ENCODE measurements at places on chromosomes 2 and 18. TPM values are rescaled to one million over a fixed set of nuclear protein-coding genes. Genes with fewer than 3 reads are reported as not detected.
A peak's percentile ranks its signal among the peaks of the same experiment; 100 is the strongest.

The SERPINB4 gene
- not detected for total RNA-seq

The LRP1B gene
- 1.7 TPM for total RNA-seq

The PID1 gene
- total RNA-seq: 2.1 TPM

GRCh38 chr2:26613241-26614215 lies 27.6 kb downstream of the CIB4 start:
- no peaks in the 10 kb centered on the region for H3K36me3 ChIP-seq
- H3K27ac ChIP-seq: peak overlapping the region; percentile 34
- peaks cover 12% of the 10 kb centered on the region for H3K27me3 ChIP-seq
- no peak overlapping the region for H3K4me3 ChIP-seq
- DNase-seq: no peak
- H3K4me1 ChIP-seq: peaks cover 67% of the 10 kb centered on the region

- H3K27me3 ChIP-seq: no peaks in the 10 kb centered on the region
- peaks cover 2% of the 10 kb centered on the region for H3K4me1 ChIP-seq
- no peak overlapping the region for H3K4me3 ChIP-seq
- no peak overlapping the region for H3K27ac ChIP-seq
- H3K36me3 ChIP-seq: no peaks in the 10 kb centered on the region
- no peak for DNase-seq
Measured at GRCh38 chr2:9692456-9693195, 61.8 kb upstream of the YWHAQ start.

- peak overlapping the region; percentile 89 for H3K27ac ChIP-seq
- H3K4me3 ChIP-seq: peak overlapping the region; percentile 70
- H3K27me3 ChIP-seq: no peaks in the 10 kb centered on the region
- no peak for DNase-seq
- H3K36me3 ChIP-seq: peaks cover 3% of the 10 kb centered on the region
Measured at GRCh38 chr2:180978903-180979748, 1.3 kb upstream of the UBE2E3 start.

DNA sequence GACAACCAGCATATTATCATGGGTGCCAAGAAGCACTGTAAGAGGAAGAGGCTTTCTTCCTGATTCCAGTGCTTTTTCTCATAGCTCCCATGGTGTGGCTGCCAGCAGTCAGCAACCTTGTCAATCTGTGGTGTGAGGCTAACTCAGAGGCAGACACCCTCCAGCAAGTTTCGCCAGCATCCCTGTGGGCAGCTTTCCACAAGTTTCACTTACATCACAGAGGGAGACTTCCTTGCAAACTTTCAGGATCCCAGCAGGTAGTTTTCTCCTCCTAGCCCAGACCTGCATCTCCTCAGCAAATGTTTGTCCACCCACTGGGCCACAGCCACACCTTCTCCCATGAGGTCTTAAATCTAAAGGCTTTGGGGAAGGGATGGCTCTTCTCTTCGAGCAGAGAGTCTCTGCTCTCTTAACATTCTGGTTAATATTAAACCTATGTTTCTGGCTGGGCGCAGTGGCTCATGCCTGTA lies 9.1 kb downstream of the DNAH7 start:
- H3K36me3 ChIP-seq: no peaks in the 10 kb centered on the region
- DNase-seq: no peak
- no peaks in the 10 kb centered on the region for H3K4me1 ChIP-seq

DNA sequence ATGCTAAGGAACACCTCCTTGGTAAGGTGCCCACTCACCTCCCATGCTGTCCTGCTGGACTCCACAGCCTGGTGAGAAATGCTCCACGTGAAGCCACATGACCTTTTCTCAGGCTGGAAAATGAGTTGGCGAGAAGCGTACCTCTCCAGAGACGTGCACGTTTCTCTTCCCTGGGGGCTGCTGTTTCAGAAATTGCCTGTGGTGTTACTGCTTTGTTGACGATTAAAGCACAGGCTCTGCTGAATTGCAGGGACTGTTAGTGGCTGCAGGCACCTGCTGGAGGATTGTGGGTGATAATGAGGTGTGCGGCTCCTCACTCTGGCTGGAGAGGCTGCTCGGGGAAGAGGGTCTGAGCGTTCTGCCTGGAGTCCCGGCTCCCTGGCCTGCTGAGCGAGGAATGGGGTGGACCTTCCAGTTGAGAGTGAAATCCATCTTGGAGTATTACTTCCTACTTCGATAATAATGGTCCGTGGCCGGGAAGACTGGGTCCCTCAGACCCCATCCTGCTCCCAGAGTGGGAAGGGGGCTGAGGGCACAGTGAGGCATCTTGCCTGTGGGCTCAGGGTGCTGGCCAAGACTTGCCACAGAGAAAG lies 199.3 kb upstream of the HDAC4 start:
- H3K27me3 ChIP-seq: no peaks in the 10 kb centered on the region
- H3K4me3 ChIP-seq: no peak overlapping the region
- H3K4me1 ChIP-seq: no peaks in the 10 kb centered on the region
- no peak for DNase-seq

DNA sequence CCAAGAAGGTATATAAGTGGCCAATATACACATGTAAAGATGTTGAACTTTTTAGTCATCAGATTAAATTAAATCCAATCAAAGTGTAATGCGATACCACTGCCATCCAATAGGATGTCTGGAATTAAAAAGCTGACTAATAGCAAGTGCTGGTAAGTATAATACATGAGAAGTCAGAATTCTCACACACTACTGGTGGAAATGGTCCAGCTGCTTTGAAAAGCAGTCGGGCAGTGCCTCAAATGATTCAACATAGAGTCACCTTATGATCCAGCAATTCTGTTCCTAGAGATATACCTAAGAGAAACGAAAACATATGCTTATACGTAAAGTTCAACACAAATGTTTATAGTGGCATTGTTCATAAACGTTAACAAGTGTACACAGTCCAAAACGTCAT lies 124.1 kb upstream of the MYT1L start:
- no peaks in the 10 kb centered on the region for H3K36me3 ChIP-seq
- no peak overlapping the region for H3K4me3 ChIP-seq
- H3K27ac ChIP-seq: no peak overlapping the region
- DNase-seq: no peak
- no peaks in the 10 kb centered on the region for H3K4me1 ChIP-seq

GRCh38 chr2:71226096-71226964 lies 573 bp downstream of the PAIP2B start:
- peaks cover 11% of the 10 kb centered on the region for H3K27me3 ChIP-seq
- DNase-seq: no peak
- peak overlapping the region; percentile 98 for H3K27ac ChIP-seq
- no peaks in the 10 kb centered on the region for H3K36me3 ChIP-seq

- H3K4me3 ChIP-seq: no peak overlapping the region
- peaks cover 6% of the 10 kb centered on the region for H3K27me3 ChIP-seq
- DNase-seq: no peak
Measured at GRCh38 chr2:201953880-201954279, 79.8 kb upstream of the FZD7 start.

DNA sequence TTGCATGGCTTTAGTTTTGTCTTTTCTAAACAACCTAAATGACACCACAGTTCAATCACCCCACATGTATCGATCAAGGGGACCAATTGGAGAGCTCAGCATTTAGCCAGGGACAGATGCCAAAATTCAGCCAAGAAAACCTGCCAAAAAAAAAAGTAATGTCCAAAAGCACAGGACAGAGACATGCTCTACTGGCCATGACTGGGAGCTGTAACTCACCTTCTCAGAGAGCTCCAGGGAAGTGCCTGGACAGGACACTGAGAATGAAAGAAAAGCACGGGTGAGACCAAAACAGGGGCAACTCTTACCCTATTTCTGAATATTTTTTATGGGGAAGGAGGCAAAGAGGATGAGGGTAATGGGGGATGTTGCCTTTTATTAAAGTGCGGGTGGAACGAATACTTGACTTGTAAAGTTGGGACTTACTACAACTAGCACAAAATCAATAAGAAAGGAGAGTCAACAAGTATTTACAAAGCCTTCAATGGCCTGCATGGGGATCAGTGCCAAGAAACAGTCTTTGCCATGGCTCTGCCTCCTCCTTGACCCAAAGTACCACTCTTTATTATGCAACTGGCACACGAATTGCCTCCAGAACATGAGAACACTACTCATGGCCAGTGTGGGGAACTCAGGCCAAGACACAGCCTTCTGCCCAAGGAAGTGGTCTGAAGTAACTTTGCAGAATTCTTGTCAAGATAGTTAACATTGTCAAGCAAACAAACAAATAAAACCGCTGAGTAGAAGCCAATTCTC lies 72.9 kb upstream of the HK2 start:
- peaks cover 4% of the 10 kb centered on the region for H3K4me1 ChIP-seq
- peaks cover 6% of the 10 kb centered on the region for H3K36me3 ChIP-seq
- no peaks in the 10 kb centered on the region for H3K27me3 ChIP-seq
- H3K4me3 ChIP-seq: no peak overlapping the region
- DNase-seq: no peak

- no peak overlapping the region for H3K4me3 ChIP-seq
- DNase-seq: no peak
- H3K27me3 ChIP-seq: no peaks in the 10 kb centered on the region
- H3K36me3 ChIP-seq: no peaks in the 10 kb centered on the region
- no peak overlapping the region for H3K27ac ChIP-seq
Measured at GRCh38 chr2:72830273-72830672, 4.4 kb upstream of the EXOC6B start.

GRCh38 chr2:96353032-96353561 lies 17.5 kb downstream of the NCAPH start:
- H3K4me1 ChIP-seq: peaks cover 3% of the 10 kb centered on the region
- peak overlapping the region; percentile 50 for H3K27ac ChIP-seq
- DNase-seq: no peak
- peaks cover 3% of the 10 kb centered on the region for H3K36me3 ChIP-seq
- H3K27me3 ChIP-seq: no peaks in the 10 kb centered on the region

DNA sequence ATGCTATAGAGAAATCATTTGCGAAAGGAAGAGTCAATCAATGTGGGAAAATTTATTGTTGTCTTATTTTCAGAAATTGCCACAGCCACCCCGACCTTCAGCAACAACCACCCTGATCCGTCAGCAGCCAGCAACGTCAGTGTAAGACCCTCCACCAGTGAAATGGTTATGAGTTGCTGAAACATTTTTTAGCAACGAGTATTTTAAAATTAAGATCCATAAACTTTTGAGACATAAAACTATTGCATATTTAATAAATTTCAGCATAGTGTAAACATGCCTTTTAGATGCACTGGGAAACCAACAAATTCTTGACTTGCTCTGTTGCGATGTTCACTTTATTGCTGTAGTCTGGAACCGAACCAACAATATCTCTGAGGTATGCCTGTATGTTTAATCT lies 887.9 kb downstream of the DCDC2C start:
- no peak overlapping the region for H3K27ac ChIP-seq
- H3K36me3 ChIP-seq: no peaks in the 10 kb centered on the region
- no peaks in the 10 kb centered on the region for H3K27me3 ChIP-seq

DNA sequence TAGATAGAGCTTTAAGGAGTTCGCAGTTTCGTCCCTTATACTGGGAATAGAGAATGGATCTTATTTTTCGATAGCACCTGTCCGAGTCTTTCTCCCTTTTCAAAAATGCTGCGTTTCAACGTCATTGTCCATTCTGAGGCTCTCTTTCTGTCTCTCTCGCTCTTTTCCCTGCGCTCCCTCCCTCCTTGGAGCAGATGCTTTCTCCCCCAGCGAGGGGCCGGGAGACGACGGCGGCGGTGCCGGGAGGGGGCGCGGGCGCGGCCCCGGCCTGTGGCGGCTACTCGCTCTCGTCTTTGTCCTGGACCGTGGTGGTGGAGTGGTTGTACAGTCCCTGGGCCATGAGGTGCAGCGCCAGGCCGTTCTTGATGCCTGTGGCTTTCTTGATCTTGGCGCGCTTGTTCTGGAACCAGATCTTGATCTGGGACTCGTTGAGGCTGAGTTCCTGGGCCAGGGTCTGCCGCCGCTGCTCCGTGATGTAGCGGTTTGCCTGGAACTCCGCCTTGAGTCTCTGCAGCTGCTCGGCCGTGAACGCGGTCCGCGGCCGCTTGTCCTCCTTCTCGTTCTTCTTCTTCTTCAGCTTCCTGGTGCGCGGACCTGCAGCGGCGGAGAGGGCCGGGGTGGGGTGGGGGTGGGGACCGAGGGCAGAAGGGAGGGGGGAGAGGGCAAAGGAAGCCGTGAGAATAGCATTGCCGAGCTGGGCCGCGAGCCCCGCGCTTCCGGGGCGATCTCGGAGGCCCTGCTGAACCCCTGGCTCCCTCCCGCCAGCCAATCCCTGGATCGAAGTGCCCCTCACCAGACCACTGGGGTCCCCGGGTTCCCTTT lies 4.6 kb downstream of the EN1 start:
- peaks cover 56% of the 10 kb centered on the region for H3K4me1 ChIP-seq
- H3K27me3 ChIP-seq: peaks cover 80% of the 10 kb centered on the region
- peak overlapping the region; percentile 87 for H3K4me3 ChIP-seq
- peak; percentile 13 for DNase-seq

DNA sequence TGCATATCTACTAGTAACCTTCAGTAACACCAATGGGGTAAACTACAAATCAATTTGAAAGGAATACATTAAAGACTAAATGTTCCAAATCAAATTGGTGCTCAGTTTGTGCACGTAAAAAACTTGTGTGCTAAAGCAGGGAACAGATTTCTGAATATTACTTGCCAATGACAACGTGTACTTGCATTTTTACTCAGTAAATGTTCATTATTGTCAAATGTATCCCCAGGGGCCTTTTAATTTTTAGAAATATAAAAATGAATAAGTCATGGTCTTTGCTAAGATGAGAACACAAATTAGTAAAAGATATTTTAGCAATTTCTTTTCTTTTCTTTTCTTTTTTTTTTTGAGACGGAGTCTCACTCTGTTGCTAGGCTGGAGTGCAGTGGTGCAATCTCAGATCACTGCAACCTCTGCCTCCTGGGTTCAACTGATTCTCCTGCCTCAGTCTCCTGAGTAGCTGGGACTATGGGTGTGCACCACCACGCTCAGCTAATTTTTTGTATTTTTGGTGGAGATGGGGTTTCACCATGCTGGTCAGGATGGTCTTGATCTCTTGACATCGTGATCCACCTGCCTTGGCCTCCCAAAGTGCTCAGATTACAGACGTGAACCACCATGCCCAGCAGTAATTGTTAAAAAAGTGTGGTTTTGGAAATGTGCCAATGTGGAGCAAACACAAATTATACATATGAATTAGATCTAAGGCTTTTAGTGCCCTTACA lies 52.6 kb downstream of the PMAIP1 start:
- peaks cover 10% of the 10 kb centered on the region for H3K4me1 ChIP-seq
- no peak overlapping the region for H3K4me3 ChIP-seq
- H3K36me3 ChIP-seq: no peaks in the 10 kb centered on the region
- no peak overlapping the region for H3K27ac ChIP-seq
- no peak for DNase-seq
- H3K27me3 ChIP-seq: peaks cover 4% of the 10 kb centered on the region

DNA sequence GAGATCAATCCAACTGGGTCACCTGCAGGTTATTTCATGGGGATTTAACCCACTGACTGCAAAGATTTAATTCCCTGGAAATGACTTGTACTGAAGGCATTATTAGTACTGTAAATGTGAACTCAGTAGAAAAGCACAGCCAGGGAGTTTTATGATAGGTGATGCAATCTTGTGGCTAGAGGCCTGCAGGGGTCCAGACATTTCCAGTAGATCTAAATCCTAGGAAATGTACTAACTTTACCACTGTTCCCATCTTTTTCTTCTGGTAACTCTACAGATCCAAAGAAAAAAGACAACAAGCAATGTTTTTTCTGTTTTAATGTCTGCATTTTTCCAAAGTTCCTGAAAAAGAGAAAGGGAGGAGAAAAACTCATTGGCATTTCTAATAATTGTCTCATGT lies 500.1 kb downstream of the ARHGAP15 start:
- peaks cover 22% of the 10 kb centered on the region for H3K4me1 ChIP-seq
- peaks cover 8% of the 10 kb centered on the region for H3K36me3 ChIP-seq
- no peak overlapping the region for H3K27ac ChIP-seq
- H3K27me3 ChIP-seq: no peaks in the 10 kb centered on the region

Data from mesothelial cell of epicardium (in vitro differentiated cells).